GM12878 (cell line): ENCODE measurements at places on chromosomes 5 and 9.

DNA sequence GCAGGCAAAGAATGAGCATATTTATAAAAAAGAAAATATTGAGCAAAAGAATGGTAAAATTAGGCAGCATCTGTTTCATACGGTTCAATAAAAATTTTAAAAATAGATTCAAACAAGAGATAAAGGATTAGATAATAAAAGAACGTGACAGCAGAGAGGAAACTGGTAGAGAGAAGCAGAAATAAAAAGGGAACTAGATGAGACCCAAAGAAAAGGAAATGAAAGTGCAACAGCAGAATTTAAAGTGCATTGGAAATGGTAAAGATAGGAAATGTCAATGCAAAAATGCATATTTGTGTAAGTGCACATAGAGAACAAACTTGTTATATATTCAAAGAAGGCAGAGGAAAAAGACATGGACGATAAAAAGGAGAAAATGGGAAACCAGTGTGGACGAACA is 70.2 kb downstream of the SUSD1 start:
- DNase-seq, result no peak

GRCh38 chr9:10268531-10269485 is 344.0 kb downstream of the PTPRD start:
- DNase-seq, result no peak

- DNase-seq, result no peak
These were observed 81.6 kb upstream of the TNFAIP8 start for GRCh38 chr5:119274030-119274766.

DNA sequence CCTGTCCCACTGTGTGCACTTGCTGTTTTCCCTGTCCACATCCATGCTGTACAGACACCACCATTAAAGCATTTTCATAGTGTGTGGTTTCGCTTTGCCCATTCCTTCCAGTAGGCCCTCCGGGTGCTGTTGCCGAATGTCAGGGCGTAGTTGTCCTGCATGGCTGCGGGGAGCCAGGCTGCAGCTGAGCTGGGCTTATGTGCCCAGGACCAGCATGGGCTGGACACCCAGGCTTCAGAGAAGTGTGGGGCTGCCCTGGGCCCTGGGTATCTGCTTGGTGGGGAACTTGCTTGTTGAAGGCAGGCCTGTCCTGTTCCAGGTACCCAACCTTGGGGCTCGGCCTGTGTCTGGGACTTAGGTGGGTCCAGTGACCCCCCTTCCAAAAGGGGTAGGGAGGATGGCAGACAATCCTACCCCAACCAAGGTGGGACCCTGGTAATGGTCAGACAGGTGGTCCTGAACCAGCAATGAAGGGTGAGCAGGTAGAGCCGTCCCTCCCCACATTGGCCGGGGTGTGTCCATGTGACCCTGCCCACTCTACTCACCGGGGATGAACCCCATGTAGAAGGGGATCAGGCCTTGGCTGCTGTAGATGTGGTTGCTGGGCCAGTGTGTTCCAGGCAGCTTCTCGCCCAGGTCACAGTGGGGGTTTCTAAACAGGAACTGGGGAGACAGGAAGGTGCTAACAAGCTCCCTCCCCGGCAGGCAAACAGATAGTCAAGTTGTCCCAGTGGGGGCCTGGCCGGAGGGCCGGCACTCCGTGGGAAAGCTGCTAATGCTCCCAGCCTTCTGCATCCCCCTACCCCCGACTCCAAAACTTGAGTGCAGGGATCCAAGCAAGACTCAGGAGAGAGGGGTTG is 2.8 kb downstream of the TUBB4B start:
- DNase-seq, result no peak

GRCh38 chr9:135463140-135463539 is 16.4 kb upstream of the PPP1R26 start:
- DNase-seq, result no peak

DNA sequence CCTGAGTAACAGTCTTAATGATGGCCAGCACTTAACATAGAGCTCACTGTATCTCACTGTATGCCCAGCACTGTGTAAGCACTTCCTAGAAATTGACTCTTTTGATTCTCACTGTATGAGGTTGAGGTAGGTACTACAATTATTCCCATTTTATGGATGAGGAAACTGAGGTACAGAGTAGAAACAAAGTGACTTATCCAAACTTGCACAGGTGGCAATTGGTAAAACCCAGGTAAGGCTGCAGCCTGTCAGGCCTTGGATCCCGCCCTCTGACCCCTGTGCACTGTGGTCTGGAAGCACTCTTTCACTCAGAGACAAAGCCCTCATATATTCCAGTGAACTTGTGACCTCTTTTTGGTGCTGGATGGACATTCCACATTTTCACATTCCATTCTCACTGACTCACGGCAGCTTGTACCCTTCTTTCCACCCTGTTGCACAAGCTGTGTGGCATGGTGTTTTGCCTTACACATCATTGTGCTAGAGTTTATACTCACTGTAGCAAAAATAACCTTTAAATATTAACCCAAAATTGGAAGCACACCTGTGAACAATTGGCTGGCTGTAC is 21.7 kb downstream of the ANKRD55 start:
- no peak for DNase-seq
